ENCODE measurements at places on chromosomes 2 and 18.

DNA sequence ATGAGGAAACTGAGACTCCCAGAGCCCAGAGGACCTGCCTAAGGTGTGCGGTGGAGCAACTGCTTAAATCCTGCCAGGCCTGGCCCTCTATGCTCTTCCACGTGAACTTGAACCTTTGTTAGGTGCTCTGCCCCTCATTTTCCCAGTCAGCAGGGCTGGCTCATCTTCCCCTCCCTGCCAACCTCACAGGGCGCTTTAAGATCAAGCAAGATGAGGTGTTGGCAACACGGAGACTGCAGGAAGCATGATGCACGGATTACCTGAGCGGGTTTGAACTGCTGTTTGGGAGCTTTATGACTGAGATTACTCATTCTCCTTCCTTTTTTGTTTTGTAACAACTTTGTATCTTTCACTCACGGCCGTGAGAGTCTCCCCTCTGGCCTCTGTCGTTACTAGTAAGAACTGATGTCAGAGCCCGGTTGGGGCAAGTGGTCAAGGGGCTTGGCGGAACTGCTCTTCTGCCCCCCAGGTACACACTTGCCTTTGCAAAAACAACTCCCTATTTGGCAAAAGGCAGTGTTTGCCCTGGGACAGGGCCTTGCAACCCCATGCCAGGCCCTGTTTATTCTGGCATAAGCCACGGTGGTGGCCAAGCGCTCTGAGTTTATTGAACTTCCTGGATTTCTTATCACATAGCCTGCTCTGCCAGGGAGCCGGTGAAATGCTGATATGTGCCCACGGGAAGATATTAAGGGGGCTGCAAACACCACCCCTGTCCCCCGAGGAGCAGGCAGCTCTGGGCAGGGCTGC is 127.8 kb downstream of the INHBB start:
- peak; percentile 53 for DNase-seq

DNA sequence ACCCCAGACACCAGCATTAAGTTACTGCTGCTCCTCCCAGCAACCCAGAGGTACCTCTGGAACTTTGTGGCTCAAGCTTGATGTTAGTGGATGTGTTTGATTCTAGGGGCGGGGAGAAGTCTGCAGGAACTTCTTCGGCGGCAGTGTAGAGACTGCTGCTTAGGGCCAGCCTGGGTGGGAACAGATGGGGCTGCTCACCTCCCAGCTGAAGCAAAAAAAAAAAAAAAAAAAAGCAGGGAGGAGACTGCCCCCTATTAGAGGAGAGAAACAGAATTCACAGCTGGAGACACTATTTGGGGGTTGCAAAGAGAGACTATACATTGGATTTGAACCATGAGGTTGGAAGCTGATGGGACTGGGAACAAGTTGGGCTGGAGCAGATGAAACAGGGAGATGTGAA is 28.6 kb upstream of the FAM136A start:
- no peak for DNase-seq

DNA sequence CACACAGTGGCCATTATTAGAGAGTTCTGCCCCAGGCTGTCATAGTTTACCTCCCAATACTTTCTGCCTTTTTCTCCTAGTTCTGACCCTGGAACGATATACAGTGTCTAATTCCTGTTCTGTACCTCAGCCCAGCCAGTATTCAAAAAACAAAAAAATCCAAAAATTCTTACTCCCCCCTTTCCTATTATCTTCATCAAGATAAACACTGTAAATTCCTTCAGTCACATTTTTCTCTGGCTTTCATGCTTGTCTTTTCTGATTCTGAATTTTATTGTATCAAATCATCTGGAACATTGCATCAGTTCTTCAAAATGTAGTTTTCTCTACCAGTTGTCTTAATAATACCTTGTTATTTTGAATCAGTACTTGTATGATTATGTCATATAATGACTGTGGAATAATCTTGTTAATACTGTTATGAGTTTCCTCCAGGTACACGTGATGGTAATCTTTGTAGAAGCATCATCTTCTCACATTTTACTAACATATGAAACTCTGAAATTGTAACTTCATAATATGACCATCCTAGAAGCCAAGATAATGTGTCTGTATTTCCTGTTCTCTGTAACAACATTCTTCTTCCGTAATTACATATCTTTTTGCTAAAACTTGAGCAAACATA is 79.0 kb upstream of the NOSTRIN start:
- DNase-seq: no peak

DNA sequence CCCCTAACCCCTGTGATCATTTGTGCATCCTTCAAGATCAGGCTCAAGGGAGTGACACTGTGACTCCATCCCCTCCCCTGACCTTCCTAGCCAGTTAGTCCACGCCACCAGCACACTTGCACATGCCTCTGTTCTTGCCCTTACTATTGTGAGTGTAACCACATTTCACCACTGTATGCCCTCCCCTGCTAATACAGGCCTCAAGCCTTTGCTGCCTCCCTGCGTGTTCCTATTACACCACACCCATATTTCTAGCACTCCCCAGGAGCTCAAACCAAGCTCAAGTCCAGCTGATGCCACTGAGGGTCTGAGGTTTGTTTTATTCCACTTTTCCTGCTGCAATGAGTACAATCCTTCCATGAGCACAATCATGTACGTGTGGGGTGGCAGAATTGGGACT is 288.9 kb upstream of the FBXO11 start:
- no peak for DNase-seq

DNA sequence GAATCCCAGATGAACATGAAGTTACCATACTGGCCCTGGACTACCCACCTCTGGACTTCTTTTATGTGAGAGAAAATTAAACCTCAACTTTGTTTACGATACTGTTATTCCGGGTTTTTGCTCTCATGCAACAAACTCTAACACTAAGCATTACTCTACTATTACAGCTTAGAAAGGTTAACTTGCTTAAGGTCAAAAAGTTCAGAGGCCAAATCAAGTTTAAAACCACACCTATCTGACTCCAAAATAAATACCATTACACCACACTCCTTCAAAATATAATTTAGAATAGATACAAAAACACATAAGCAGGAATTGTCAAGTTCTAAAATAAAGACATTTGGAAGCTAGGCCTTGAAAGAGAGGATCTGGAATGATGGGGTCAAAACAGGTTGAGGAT is 75.0 kb downstream of the DTNB start:
- no peak for DNase-seq
